ENCODE measurements at places on chromosomes 1 and 21.
A peak's percentile ranks its signal among the peaks of the same experiment; 100 is the strongest.

- DNase-seq, result no peak
Measured at GRCh38 chr1:224535641-224536040, 80.5 kb upstream of the CNIH3 start.

DNA sequence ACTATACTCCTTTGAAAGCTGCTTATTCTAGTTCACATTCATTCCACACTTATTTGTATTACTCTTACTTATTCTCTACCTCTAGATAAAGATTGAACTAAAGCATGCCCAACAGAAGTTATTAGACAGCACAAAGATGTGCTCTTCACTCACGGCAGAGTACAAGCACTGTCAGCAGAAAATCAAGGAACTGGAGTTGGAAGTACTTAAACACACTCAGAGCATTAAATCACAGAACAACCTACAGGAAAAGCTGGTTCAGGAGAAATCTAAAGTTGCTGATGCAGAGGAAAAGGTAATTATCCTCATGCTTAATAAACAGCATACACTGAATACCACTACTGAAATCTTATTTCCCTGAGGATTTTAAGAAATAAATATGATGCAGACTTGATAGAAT lies 81.3 kb upstream of the PPIH start:
- no peak for DNase-seq

GRCh38 chr21:36914244-36915013 lies 52.0 kb downstream of the HLCS start:
- DNase-seq, result no peak

- peak; percentile 18 for DNase-seq
Measured at GRCh38 chr1:62391369-62391971, 45.4 kb upstream of the USP1 start.

- no peak for DNase-seq
Measured at GRCh38 chr1:28148880-28149195, 27.7 kb downstream of the PTAFR start.

- DNase-seq, result no peak
Measured at GRCh38 chr1:67683316-67683715, 1.7 kb upstream of the GADD45A start.

DNA sequence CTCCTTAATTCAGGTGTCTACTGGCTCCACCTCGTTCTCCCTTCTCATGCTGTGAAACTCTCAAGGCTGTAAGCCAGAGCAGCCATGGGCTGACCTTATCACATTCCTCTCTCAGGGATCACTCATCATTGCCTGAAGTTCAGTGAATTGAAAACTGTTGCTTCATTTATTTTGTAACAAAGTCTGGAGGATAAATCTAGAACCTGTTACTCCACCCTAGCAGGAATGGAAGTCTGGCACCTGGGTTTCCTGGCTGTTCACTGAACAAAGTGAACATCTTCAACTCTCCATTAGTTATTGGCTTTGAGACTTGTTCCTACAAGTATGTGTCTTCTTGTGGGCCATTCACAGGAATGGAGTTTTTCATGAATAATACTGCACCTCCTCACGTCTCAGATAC lies 584.1 kb downstream of the PTPRU start:
- DNase-seq, result no peak

DNA sequence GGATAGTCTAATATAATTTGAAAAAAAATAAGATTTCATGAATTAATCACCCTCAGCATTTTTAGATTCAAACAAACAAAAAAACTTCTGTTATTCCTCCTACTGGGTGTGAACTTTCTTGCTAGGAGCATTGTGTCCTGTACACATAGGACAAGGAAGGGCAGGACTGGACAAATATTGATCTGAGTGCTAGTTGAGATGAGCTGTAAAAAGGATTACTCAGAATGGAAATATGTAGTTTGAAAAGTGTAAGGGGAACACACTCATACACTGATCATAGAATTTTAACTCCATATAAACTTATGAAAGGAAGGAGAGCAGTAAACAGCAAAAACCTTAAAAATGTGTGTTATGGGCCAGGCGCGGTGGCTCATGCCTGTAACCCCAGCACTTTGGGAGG lies 156.5 kb upstream of the ZNF648 start:
- DNase-seq, result peak; percentile 13

GRCh38 chr1:67169496-67169895 lies 3.2 kb downstream of the IL23R start:
- no peak for DNase-seq

- DNase-seq, result no peak
Measured at GRCh38 chr1:17654519-17654918, 100.6 kb upstream of the ACTL8 start.

- no peak for DNase-seq
Measured at GRCh38 chr1:196902344-196902743, 14.5 kb downstream of the CFHR4 start.

- no peak for DNase-seq
Measured at GRCh38 chr1:209877087-209877764, 49.5 kb downstream of the UTP25 start.

GRCh38 chr1:162035241-162035640 lies 11.6 kb upstream of the OLFML2B start:
- DNase-seq, result peak; percentile 73

- DNase-seq, result no peak
Measured at GRCh38 chr1:66217021-66217420, 316.9 kb upstream of the SGIP1 start.

DNA sequence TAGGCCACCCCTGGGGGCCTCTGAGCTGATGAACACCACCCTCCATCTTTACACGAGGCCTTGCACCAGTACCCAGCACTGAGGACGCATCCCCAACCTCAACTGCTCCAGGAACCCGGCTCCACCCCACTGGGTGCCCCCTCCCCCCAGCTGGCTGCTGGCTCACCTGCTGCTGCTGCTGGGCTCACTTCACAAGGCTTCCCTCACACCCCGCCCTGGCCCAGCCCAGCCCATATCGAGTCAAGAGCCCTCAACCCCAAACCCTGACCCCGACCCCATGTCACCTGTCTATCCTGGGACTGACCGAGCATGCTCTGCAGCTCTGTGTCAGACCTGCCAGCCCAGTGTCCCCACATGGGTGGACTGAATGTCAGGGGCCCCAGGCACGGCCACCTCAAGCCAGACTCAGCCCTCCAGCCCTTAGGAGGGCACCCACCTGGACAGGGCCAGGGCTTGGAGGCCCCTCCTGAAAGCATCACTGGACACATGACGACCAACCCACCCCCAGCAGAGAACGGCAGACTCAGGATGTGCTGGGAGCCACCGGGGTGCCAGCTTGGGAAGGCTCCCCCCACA lies 21.4 kb downstream of the WNT9A start:
- no peak for DNase-seq

DNA sequence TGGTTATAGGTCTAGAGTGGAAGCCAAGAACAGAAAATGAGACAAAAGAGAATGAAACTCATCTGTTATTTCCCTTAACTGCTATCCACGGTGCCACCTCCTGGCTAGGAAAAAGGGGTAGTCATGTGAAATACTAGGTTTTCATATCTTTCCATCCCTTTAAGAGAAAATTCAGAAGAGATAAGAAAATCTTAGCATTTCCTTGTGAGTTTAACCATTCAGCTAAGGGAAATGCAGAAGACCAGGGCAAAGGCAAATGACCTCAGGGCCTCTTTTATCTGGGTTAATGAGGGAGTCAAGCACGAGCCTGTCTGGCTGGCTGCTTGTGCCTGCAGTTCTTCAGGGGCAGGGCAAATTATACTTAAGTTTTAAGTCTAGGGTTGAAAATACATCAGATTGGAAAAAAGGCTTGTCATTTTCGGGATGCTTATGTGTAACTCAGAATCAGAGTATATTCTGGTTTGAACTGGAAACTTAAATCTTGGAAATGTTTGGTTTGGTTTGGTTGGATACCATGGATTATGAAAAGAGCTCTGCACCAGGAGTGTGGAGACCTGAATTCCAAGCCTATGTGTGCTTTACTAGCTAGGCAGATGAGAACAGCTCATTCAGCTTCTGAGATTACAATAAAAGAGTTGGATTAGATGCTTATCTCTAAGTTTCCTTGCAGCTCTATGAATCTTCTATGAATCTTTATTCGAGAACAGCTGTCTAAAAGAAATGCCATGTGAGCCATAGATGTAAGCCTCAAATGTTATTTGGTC lies 19.9 kb downstream of the NIBAN1 start:
- no peak for DNase-seq

- DNase-seq, result no peak
Measured at GRCh38 chr1:9384751-9385245, 92.1 kb downstream of the SPSB1 start.

DNA sequence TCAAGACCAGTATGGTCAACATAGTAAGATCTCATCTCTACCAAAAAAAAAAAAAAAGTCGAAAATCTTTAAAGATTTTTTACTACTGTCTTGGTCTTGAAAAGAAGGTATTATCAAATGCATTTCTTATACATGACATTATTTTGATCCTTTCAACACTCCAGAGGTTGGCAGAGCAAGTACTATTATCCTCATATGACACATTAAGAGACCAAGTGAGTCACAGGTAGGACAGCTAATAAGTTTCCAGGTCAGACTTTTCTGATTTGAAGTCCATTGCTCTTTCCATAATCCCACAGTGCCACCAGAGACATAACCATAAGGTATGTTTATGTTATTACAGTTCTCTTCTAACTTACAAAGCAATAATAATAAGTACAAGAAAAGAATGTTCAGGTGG lies 15.2 kb downstream of the DBT start:
- DNase-seq, result no peak
